Activated CD4-positive, CD25-positive, alpha-beta regulatory T cell treated with anti-CD3 and anti-CD28 coated beads, Interleukin-2, amount 50 U/mL, for 72 hours (primary cell): ENCODE measurements at places on chromosomes 6 and 20.

DNA sequence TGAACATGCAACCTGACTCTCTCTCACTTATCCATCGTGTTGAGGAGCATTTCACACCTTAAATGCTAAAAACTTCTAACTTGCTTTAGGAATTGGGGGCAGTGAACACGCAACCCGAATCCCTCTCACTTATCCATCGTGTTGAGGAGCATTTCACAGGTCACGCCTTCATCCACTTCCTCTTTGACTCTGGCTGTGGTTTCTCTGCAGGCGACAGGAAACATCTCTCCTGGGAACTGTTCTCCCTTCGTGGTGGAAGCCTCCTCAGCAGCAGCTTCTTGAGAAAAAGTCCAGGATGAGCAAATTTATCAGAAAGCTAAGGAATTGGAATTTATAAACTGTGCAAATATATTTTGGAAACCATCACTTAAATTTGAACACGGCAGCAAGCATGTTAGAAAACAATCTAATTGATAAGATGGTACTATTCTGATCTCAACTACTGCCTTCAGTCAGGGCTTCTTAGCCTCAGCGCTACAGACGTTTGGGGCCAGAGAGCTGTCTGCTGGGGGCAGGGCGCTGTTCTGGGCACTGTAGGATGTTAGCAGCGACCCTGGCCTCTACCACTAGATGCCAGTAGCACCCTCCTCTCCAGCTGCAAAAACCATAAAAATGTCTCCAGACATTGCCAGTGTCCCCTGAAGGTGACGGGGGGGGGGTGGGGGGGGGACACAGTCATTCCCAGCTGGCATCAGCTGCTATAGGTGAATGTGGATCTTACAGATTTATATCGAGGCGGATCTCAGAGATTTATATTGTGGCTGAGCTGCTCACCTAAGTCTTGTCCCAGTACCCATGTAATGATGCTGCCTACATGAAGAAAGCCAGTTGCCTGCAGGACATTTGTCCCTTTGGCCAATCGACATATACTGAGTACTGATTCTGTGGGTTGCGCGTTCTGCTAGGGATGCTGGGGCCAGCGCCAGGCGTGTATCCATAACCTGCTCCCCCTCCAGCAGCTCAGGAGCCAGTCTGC, 26.2 kb downstream of the CTCFL start:
- no peak for DNase-seq

- no peak for DNase-seq
Measured at GRCh38 chr6:125824946-125825771, 34.4 kb downstream of the NCOA7 start.

DNA sequence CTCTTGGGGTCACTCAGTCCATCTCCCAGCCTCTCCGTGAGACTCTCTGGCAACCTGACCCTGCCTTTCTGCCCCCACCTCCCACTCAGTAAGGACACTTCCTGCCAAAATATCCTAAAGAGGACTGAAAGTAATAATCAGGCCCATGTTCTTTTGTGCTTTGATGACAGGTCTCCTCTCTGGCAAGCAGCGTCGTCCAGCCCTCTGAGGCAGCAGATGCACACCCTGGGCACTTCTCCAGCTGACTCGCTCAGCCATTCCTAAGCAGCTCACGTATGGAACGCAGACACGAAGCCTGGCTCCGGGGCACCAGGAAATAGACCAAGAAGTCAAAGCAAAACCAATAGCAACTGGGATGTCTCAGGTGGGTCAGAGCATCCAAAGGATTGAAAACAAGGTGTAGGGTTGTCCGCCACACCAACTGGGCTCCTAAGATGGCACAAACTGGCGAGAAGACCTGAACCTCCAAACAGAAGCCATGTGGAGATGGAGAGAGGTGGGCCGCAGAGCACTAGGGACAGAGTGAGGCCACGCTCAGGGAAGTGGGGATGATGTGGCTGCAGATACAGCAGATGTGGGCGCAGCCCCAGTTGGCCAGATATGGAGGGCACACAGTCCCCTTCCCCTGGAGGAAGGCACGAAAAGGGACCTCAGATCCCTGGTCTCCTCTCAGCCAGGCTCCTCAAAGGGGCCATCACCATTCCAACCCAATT, 99.3 kb downstream of the PRND start:
- no peak for DNase-seq

DNA sequence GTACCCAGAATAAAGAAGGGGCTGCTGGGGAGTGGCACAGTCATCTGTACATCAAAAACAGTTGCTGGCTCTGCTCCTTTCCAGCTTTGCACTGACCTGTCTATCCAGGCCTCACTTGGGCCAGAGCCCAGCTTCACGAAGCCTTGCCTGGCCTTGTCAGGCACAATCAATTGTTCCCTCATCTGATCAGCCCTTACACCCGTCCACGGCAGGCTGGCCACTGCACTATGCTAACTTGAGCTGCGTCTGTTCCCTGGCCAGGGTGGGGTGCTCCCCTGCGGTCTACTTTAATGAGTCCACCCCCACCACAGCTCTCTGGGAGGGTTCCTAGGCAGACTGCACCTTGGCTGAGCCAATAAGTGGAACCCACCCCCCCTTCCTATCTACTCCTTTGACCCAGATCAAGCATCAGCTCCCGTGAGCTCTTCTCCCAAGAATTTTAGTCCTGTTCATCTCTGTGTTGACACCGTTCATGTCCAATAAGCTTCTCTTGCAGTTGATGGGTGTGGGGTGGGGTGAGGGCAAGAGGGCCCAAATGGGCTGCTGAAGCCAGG, 74.3 kb upstream of the MLN start:
- no peak for DNase-seq

DNA sequence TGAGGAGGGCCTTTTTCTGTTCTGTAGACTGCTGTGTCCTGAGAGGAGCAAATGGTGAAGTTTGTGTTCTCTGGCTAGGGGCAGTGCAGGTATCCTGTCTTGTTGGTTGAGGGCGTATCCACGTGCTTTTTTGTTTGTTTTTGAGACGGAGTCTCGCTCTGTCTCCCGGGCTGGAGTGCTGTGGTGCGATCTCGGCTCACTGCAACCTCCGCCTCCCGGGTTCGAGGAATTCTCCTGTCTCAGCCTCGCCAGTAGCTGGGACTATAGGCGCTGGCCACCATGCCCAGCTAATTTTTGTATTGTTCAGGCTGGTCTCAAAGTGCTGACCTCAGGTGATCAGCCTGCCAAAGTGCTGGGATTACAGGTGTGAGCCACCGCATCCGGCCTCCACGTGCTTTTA, 10.8 kb upstream of the PXDC1 start:
- no peak for DNase-seq

- no peak for DNase-seq
Measured at GRCh38 chr6:63487103-63487813, 85.0 kb upstream of the LOC128125822 start.

DNA sequence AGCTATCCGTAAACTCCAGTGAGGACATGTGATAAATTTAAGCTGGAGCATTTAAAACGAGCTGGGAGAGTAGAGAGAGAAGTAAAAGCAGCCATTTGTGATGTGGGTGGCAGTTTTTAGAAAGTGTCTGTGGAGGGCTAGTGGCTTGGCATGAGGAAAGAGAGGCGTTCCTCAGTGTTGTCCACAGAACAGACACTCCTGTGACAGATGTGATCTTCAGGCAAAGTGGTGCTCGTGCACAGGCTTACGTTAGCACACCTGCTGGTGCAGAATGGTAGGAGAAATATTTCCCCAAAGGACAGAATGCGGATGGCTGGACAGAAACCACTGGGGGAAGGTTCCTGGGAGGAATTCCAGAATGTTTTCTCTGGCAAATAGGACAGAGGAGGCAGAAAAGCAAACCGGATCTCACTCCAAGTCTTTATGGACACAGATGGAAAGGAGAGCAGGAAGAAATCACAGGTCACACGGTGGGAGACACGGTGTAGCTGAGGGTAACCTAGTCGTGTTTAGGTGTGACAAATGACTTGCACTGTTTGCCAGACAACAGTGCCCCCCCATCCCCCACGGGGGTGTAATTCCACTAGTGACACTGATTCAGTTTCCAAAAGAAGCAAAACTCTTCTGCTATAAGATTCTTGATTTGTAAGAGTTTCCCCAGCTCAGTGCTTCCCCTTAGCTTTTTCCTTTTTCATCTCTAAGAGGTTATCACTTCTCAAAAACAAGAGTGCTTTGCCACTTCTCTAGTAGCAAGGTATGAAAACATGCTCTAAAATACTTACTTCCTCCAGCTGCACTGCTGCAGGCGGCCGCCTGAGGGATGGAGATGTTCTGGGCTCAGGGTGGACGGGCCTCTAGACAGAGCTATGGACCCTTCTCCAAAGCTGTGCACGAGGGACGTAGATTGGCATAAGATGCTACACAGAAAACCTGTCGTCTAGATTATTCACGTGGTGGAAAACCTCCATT, 293.2 kb downstream of the QKI start:
- DNase-seq: no peak

DNA sequence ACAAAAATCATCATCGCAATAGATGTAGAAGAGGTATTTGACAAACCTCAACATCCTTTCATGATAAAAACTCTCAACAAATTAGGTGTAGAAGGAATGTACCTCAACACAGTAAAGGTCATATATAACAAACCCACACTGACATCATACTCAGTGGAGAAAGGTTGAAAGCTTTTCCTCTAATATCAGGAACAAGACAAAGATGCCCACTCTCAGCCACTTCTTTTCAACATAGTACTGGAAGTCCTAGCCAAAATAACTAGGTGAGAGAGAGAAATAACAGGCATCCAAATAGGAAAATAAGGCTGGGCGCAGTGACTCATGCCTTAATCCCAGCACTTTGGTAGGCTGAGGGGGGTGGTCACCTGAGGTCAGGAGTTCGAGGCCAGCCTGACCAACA, 95.8 kb downstream of the ZDHHC14 start:
- no peak for DNase-seq

GRCh38 chr6:53869964-53870363, 75.2 kb downstream of the LRRC1 start:
- DNase-seq: no peak

DNA sequence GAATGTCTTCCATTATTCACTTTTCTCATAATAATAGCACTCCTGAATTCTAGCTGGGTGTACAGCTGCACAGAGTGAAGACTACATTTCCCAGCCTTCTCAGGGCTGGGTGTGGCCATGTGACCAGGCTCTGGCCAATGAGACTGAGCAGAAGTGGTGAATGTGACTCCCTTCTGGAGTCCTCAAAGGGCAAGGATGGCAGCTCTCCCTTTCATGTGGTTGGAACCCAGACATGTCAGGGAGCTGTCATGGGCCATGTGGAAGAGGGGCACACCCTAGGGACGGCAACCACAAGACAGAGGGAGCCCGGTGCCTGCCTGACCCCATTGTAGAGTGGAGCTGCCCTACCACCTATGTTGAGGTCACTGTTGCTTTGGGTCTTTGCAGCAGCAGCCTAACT, 312.8 kb upstream of the SULF2 start:
- no peak for DNase-seq

GRCh38 chr20:57870597-57871236, 160.9 kb upstream of the PMEPA1 start:
- no peak for DNase-seq

GRCh38 chr20:1894951-1895673, at the start of gene SIRPA:
TSS of gene SIRPA (plus strand) at chr20:1895407. CDS start at chr20:1895448, 41 bp downstream.
- DNase-seq: no peak
